ENCODE measurements at places on chromosomes 16 and 17.

- no peak for DNase-seq
Measured at GRCh38 chr16:72262711-72263110, 90.8 kb upstream of the PMFBP1 start.

- DNase-seq = no peak
Measured at GRCh38 chr17:40493697-40494096, 7.7 kb downstream of the TNS4 start.

GRCh38 chr16:69111216-69111875 is 5.9 kb downstream of the HAS3 start:
- DNase-seq = no peak

DNA sequence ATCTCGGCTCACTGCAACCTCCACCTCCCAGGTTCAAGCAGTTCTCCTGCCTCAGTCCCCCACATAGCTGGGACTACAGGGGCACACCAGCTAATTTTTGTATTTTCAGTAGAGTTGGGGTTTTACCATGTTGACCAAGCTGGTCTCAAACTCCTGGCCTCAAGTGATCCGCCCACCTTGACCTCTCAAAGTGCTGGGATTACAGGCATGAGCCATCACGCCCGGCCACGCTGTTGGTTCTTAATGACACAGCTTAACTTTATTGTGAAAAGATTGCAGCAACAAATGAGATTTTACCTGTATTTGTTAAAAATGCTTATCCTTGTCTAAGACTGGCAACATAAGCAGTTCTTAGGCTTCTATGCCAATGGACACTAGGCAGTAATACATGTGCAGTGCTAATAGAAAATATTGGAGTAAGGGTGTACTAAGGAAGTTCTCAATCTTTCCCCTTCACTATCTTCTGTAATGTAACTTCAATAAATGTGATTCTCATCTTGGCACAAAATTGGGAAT is 2.9 kb downstream of the UBB start:
- DNase-seq = no peak

DNA sequence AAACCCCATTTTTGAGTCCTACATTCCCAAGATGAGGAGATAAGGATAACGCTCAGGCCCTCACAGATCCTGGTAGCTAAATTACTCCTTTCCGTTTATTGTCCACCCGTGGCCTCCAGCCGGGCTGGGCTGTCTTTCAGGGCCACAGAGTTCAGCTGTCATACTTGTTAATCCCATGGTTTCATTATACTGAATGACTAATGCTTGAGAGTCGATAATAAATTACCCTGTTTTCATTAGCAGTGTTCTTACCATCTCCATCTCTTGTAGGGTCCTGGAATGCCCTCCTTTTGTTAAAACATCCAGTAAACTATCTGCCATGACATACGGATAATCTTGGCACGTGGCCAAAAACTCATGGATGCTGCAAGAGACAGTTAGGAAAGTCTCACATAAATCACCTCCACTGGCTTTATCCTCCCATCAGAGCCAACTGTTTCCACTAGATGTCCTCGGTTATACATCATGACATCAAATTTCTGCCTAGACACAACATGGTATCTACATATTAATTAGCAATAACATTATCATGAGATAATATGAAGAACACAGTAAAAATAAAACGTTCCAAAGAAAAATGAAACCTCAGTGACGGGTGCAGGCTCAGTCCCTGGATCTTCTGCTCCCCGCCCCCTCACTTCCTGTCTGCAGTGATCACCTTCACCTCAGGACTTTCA is 45.3 kb downstream of the BRD7 start:
- DNase-seq = no peak

- DNase-seq = no peak
Measured at GRCh38 chr17:40092581-40092980, 7.8 kb downstream of the NR1D1 start.

DNA sequence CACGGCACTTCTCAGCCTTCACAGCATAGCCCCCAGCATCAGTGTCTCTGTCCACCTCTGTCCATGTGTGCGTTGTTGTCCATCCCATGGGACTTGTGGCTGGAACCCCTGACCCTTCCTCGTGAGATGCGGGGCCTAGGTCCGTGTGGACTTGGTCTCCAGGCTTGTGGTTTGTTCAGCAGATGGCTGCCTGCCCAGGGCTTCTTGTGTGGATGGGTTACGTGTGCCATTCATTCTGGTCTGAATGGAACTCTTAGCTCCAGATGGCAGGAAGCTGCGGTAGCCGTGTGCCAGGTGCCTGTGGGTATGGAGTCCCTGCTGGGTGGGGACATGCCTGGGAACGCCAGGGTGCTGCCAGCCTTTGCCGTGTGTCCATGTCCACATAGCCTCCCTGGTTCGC is 31.7 kb upstream of the NUDT16L1 start:
- no peak for DNase-seq

DNA sequence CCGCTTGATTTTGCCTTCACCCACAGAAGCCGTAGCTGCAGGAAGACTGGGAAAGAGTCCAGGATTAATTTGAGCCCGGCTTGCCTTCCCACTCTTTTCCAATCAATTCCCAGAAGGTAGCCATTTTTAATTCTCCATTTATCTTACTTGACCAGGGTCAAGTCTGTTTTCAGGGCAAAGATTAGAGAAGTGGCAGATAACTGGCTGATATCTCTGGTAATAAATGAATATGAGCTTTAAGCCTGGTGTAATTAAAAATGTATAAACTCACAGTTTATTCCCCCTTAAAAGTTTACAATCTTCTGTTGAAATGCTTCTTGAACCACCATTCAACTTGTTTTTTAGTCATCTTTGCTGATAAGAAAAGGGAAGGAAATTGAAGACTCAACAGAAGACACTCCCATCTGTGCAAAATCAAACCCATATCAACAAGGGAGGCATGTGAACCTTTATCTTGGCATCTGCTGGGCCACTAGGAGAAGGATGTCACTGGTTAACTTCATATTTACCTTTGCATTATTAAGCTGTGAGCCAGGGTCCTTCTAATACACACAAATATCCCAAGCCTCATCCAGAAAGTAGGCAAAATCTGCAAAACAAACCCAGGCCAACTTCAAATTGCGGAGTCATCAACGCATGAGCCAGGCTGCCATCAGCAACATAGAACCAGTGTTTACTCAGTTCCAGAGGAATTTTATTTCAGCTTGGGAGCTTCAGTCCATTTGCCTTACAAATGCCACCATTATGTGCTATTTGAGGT is 314.6 kb upstream of the MAF start:
- DNase-seq = no peak

- DNase-seq = no peak
Measured at GRCh38 chr17:51869387-51869786, 289.1 kb downstream of the CA10 start.

DNA sequence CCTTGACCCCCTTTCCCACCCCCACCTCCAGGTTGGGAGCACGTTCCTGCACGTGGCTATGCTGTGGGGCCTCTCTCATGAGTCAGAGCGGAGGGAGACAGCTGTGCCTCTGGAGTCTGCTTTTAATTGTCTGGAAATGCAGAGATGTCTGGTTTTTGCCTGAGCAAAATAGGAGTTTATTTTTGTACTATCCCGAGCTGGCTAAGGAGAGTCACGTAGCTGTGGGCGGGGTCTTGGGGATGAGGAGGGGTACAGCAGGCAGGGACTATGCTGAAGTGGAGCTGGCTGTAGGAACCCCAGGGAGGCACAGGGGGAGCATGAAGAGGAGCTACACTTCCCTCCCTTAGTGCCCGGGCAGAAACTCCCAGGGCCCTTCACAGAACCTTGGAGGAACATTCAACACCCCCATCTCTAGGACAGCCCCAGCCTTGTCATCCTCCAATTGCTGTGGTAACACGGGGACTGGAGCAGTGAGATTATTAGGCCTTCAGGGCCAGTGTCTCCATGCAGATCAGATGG is 44.7 kb upstream of the LGALS9 start:
- no peak for DNase-seq

DNA sequence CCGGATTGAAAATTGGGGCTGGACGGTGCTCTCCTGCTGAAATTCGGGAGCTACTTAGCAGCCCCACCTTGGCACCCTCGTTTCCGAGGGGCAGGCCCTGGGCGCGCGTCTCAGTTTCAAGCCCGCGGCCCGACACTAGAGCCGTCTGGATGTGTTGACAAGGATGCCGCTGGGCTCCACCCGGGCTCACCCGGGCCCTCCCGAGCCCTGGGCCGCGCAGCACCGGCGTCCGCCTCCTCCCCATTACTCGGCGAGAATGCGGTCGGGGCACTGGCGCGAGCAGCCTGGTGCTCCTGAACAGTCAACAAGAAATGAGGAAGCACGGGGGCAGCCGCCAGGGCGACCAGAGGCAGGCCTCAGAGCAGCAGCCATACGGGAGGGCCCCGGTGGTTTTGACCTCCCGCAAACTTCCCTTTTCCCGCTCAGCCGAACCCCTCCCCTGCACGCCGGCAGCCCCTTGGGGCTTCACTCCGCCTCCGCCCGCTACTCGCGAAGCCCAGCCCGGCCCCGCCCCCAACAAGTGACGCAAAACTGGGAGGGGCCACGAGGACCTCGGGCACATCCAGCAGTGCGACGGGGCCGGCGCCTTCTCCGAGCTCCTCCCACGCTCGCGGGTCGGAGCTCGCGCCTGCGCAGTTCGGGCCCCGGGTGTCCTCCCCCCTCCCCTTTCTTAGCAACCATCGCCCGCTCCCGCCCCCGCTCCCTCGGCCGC is 447 bp upstream of the SEC14L1 start:
- DNase-seq = peak; percentile 98

GRCh38 chr16:75922250-75922649 is 196.0 kb upstream of the CPHXL start:
- DNase-seq = no peak

DNA sequence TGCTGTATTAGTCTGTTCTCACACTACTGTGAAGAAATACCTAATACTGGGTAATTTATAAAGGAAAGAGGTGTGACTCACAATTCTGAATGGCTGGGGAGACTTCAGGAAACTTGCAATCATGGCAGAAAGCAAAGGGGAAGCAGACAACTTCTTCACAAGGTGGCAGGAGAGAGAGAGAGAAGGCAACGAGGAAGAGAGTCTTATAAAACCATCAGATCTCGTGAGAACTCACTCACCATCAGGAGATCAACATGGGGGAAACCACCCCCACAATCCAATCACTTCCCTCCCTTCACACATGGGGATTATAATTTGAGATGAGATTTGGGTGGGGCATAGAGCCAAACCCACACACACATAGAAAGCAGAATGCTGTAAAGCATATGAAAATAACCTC is 896.2 kb downstream of the CDH11 start:
- no peak for DNase-seq

DNA sequence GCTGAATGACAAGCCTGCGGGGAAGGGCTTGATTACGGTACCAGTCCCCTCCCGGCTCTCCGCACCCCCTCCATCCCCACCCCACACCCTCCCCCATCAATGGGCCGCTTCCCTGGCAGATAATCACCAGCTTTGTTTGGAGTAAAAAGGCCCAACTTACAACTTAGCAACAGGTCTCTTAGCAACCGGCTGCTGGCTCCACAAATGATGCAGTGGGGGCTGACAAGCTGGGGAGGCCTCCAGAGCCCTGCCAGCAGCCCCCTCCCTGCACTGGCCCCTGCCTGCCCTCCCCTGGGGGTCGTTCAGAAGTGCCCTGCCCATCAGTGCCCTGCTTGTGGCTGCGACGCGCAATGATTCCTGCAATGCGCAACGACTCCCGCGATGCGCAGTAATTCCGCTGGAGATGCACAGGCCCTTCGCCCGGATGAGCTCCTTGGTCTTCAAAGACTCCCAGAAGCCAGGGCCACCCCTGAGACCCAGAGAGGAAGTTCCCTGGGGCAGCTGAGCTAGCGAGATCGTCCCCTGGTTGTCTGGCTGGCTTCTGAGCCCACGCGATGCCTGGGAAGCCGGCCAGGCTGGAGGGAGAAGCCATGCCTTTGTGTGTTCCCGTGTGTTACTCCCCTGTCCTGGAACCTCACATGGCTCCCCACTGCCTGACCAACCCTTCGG is 23.3 kb downstream of the CPNE2 start:
- no peak for DNase-seq

DNA sequence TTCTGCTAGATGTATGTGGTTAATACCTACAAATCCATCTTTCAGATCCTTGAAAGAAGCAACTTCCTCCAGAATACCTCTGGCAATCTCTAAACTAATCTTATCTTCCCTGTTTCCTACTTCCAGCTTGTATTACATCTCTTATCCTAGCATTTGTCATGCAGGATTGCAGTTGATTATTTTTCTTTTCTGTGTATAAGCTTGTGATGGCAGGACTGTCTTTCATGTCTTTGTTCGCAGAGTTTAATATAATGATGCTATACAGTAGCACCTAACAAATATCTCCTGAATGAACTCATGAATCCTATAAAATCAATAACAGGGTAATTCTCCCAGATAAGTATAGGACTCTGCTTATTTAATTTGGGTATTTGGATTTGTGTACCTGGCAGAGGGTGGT is 12.2 kb upstream of the UBE2G1 start:
- DNase-seq = no peak

- DNase-seq = no peak
Measured at GRCh38 chr16:81713295-81713772, 65.8 kb upstream of the PLCG2 start.

GRCh38 chr17:77410470-77410869 is 269.7 kb downstream of the SEC14L1 start:
- DNase-seq = no peak

- DNase-seq = peak; percentile 41
Measured at GRCh38 chr17:48612854-48613691, 2.0 kb downstream of the HOXB8 start.

- DNase-seq = no peak
Measured at GRCh38 chr16:3748307-3748706, 31.0 kb upstream of the TRAP1 start.

GRCh38 chr17:15920758-15921239 is 24.1 kb upstream of the ADORA2B start:
- no peak for DNase-seq

DNA sequence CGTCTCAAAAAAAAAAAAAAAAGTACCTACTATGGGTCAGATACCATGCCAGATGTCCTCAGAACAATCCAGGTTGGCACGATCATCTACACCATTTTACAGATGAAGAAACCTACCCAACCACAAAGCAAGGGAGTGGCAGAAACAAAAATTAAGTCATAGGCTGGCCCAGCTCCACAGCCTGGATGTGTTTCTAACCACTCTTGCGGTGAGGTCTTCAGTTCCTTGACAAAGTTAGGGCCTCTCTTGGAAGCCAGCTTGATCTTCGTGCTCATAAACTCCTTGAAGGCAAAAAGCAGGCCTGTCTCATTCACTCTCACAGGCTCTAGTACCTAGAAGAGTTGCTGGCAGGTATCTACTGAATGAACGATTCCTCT is 6.2 kb downstream of the GGA2 start:
- no peak for DNase-seq

- no peak for DNase-seq
Measured at GRCh38 chr16:22751685-22752084, 62.3 kb upstream of the HS3ST2 start.

- no peak for DNase-seq
Measured at GRCh38 chr16:25040543-25040942, 25.4 kb upstream of the ARHGAP17 start.

- peak; percentile 81 for DNase-seq
Measured at GRCh38 chr17:1486802-1487695, 5.4 kb downstream of the MYO1C start.

Measured in stimulated activated naive CD4-positive, alpha-beta T cell treated with Interleukin-2 at 50 U/mL for 16 hours (primary cell).